ENCODE measurements at places on chromosomes 5 and 9.

DNA sequence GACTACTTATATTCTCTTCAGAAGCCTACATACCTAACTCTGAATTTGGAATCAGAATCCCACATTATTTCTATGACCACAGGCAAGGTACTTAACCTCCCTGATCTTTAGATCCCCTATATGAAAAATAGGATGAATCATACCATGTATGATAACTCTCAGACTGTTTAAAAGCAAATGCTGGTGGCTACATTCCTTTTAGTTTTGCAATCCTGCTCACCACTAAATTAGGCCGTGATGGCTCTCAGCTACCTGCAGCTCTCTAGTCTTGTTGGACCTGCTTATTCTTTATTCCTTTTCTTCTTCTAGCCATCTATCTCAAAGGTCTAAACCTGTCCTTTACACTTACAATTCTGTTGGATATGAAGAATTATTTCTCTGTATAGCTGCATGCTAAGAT is 303.4 kb upstream of the ATP10B start:
- DNase-seq, result no peak

- DNase-seq, result no peak
Observed at GRCh38 chr5:65203746-65204145, 278.0 kb downstream of the ADAMTS6 start.

DNA sequence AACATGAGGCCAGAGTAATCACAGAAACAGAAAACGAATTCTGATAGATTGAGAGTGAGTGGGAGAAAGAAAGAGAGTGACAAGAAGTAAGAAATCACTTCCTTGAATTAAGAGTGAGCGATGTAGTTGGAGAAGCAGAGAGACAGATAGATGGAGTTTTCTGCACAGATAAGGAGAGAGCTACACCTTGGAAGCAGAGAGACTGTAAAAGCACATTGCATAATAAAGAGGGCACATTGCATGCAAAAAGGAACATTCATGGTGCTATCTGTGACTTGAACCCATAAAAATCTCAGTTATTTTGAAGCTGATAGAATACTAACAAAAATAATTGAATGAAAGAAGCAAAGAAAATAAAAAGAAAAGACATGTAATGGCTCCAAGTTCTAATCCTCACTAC is 943.8 kb downstream of the NR2F1-AS1 start:
- DNase-seq, result no peak

- DNase-seq, result no peak
Observed at GRCh38 chr5:111954516-111955395, 197.8 kb upstream of the NREP start.

DNA sequence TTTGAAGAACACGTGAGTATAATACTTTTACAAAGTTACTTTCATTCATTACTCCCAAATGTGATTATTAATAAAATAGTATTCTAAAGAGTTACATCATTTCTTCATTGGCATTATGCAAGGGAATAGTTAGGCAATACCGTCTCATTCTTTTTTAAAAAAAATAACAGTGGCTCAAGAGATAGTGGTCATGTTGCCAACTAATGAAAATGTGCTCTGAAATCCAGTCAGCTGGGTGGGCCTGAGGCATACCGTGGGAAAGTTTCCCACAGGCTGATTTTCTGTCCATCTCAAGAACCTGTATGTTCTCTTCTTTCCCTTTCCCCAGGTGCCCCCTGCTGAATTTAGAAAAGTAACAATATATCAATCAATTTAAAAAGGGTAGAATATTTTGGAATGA is 40.8 kb upstream of the ROPN1L start:
- DNase-seq, result no peak

DNA sequence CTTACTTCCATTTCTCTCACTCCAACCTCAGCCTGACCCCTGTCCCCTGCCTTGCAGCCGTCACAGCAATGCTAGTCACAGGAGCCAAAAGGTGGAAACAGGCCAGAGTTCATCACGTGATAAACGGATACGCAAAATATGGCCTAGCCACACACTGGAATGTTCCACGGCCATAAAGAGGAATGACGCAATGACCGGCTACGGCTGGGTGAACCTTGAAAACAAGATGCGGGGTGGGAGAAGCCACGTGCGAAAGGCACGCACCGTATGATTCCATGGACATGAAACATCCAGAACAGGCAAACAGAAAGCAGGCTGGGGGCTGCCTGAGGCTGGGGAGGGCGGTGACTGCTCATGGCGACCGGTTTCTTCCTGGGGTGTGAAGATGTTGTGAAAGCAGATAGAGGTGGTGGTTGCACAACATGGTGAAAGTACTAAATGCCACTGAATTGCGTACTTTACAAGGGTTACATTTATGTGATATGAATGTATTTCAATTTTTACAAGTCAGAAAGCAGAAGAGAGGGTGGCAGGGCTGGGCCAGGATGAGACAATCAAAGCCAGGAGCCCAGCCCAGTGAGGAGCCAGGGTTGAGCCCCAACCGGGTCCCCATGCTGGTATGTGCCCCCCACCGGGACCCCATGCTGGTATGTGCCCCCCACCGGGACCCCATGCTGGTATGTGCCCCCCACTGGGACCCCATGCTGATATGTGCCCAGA is 117.8 kb upstream of the SARDH start:
- DNase-seq, result peak; percentile 8

- DNase-seq, result no peak
Observed at GRCh38 chr5:178774446-178774845, 44.0 kb upstream of the ZNF354A start.

- DNase-seq, result no peak
Observed at GRCh38 chr9:121985792-121986494, 107.2 kb downstream of the TTLL11 start.

DNA sequence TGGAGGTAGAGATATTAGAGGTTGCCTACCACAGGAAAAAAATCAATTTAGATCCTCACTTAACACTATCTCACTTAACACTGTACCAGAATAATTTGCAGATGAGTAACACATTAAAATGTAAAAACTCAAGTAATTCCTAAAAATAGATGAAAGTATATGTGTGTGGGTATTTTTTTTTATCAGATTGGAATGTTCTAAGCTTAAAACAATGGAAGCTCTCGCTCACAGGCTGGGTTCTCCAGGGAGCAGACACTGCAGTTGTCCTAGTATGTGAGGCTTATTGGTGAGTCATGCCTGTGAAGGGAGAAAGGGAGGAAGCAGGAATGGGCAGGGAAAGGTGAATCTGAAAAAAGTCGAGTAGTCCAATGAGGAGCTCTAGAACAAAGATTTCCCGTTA is 181.3 kb upstream of the ZNF608 start:
- no peak for DNase-seq

DNA sequence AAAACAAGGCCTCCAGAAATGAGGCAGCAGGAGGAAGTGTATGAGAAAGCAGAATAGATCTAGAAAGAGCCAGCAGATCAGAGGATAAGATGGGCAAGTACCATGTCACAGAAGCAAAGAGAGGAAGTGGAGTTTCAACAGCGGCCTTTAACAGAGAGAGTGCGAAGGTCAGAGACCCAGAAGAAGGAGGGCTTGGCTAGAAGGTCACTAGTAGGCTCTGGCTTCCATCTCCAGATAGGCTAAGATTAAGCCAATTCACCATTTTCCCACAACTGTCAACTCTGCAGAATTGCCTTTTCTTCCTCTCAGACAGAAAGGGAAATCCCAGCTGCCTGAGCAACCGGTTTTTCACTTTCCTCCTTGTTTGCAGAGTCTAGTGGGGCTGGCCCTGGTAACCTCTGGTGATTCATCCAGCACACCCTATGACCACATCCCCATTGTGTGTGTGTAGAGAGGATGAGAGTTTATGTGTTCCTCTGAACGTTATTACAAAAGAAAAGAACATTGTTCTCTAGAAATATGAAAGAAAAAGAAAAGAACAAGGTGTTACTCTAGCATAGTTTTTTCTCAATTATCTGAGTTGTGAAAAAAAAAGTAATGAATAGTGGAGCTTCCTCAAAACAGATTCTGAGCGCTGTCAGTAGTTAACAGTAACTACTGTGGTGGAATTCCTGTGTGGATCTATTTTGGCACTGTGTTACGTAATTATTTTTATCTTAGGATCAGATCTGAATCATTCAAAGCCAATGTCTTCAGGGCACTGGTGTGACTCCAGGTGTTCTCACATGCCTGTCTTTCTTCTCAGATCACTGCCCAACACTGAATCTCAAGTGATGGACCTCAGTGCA is 220.4 kb downstream of the ARRDC3 start:
- DNase-seq, result no peak

GRCh38 chr9:4341554-4341953 is 41.7 kb upstream of the GLIS3 start:
- DNase-seq, result no peak

GRCh38 chr5:151038801-151039238 is 18.4 kb downstream of the GPX3 start:
- no peak for DNase-seq

GRCh38 chr5:61635271-61635670 is 303.2 kb downstream of the ZSWIM6 start:
- no peak for DNase-seq

- DNase-seq, result peak; percentile 3
Observed at GRCh38 chr5:171201310-171201709, 107.7 kb upstream of the TLX3 start.

- DNase-seq, result no peak
Observed at GRCh38 chr9:109064963-109065702, 51.8 kb upstream of the CTNNAL1 start.

- DNase-seq, result peak; percentile 3
Observed at GRCh38 chr5:96936431-96937320, 796 bp downstream of the LNPEP start.

- no peak for DNase-seq
Observed at GRCh38 chr9:125508249-125508648, 198.8 kb downstream of the MAPKAP1 start.

GRCh38 chr5:174293006-174293405 is 247.5 kb downstream of the NSG2 start:
- no peak for DNase-seq

DNA sequence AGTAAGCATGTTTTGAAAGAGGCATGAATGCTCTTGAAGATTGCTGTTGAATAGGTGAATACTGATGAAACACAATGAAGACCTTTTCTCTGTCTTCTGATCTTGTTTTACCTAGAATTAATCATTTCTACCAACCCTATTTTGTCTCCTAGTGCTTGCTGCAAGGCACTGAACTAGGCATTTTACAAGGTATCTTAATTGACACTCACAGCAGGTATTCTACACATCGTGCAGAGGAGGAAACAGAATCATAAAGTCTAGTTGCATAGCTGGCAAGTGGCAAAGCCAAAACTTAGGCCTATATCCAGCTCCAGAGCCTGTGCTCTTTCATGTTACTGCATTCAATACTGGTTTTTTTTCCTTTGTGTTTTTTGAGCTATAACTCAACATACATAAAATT is 50.7 kb downstream of the CTNNA1 start:
- no peak for DNase-seq

- no peak for DNase-seq
Observed at GRCh38 chr5:123819386-123819785, 307.4 kb downstream of the CSNK1G3 start.

GRCh38 chr9:85182383-85182782 is 512.9 kb downstream of the NTRK2 start:
- no peak for DNase-seq

- no peak for DNase-seq
Observed at GRCh38 chr5:33637011-33637410, 196.2 kb downstream of the TARS1 start.

- DNase-seq, result no peak
Observed at GRCh38 chr5:131944702-131945550, 537 bp downstream of the MEIKIN start.

- no peak for DNase-seq
Observed at GRCh38 chr5:33072296-33072695, 361.2 kb downstream of the NPR3 start.

DNA sequence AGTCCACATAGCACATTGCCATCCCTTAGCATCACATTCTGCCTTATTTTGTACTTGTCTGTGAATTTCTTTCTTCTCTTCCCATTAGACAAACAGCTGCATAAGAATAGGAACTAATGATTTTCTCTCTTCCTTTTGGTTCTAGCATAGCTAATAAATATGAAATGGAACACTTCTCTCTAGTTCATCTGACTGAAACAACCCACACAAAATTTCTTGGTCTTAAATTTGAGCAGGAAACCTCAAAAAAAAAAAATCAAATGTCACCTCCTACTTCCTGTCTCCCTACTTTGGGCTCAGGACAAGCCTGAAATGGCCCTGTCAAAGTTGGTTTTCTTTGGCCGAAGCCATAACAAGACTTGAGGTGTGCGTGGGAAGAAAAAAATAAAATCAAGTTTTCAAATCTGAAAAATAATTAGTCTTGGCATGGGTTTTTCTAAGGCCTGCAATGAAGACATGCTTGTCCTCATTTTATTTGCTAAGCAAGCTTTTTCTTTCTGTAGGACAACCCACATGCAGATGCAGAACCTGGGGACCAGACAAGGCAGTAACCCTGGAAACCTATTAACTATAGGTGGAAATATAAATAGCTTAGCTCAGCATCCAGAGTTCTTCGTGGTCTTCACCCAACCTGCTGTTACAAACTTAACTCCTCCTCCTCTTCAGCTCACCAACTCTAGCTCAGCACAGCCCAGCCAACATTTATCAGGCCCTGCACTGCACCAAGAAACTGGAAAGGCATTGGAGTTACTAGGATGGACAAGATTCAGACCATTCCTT is 523.5 kb upstream of the KLF4 start:
- DNase-seq, result no peak

GRCh38 chr9:95981761-95982390 is 106.4 kb downstream of the ERCC6L2 start:
- DNase-seq, result no peak

GRCh38 chr9:92607088-92607487 is 62.8 kb downstream of the IPPK start:
- no peak for DNase-seq

DNA sequence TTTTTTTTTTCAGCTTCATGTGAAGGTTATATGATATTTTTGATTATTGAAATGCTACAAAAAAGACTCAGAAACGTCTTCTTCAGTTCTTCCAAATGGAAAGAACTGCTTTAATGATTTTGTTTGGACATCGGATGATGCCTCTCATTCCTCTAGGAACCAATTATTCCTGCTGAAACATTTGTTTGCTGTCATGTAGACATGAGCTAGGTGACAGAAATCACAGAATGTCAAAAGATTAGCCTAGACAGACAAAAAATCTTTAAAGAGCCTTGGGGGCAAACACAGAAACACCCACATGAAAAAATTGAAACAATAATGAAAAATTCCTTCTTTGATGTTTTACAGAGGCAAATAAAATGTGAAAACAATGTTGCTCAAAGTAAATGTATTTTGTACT is 244.2 kb upstream of the EDIL3 start:
- DNase-seq, result no peak

DNA sequence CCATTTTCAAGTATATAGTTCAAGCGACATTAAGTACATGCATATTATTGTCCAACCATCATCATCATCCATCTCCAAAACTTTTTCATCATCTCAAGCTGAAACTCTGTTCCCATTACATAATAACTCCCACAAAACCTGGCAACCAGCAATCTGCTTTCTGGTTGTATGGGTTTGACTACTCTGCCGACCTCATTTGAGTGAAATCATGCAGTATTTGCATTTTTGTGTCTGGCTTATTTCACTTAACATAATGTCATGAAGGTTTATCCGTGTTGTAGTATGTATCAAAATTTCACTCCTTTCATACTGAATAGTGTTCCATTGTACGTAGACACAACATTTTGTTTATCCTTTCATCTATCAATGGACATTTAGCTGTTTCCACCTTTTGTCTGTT is 74.8 kb downstream of the SGCD start:
- DNase-seq, result no peak

GRCh38 chr5:95986001-95986400 is 24.4 kb upstream of the ELL2 start:
- DNase-seq, result no peak
